ENCODE measurements at places on chromosomes 11 and 22.
A peak's percentile ranks its signal among the peaks of the same experiment; 100 is the strongest.

DNA sequence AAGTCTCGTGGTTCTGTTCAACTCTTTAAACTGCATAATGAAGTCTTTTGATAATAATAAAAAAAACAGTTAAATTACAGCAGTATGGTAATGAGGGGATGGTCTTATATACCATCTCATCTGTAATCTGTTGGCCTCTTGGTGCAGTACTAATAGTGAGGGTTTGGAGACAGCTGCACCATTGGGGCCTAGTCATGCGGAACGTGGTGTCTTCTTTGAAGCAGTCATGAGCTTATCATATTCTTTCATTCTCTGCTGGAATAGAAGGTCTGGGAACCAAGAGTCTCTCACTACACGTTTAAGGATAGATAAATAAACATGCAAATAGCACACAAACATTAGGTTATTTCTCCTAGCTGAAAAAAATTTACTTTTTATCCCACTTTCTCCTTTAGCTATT is 40.9 kb upstream of the OR9Q1 start:
- no peak for DNase-seq

GRCh38 chr22:39524089-39524752 is 3.9 kb downstream of the ATF4 start:
- DNase-seq = no peak

DNA sequence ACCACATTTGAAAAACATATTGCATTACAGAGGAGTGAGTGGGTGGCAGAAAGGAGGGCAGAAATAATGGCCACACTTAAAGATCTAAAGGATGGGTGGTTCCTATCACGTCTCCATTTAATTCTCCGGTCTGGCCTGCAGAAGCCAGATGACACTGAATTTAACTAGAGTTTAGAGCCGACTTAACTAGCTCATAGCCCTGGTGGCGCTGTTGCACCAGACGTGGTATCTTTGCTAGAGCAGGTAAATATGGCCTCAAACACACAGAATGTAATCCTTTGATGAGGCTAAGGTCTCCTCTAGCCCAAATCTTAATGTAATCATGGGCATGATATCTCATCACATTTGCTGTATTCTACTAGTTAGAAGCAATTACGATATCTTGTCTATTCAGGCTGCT is 51.5 kb upstream of the GAL start:
- peak; percentile 13 for DNase-seq

- DNase-seq = no peak
Measured at GRCh38 chr22:39220890-39221850, 23.6 kb downstream of the PDGFB start.

GRCh38 chr22:28183078-28183860 is 264.2 kb upstream of the PITPNB start:
- DNase-seq = no peak

- no peak for DNase-seq
Measured at GRCh38 chr11:72792437-72793021, 1.3 kb downstream of the STARD10 start.

DNA sequence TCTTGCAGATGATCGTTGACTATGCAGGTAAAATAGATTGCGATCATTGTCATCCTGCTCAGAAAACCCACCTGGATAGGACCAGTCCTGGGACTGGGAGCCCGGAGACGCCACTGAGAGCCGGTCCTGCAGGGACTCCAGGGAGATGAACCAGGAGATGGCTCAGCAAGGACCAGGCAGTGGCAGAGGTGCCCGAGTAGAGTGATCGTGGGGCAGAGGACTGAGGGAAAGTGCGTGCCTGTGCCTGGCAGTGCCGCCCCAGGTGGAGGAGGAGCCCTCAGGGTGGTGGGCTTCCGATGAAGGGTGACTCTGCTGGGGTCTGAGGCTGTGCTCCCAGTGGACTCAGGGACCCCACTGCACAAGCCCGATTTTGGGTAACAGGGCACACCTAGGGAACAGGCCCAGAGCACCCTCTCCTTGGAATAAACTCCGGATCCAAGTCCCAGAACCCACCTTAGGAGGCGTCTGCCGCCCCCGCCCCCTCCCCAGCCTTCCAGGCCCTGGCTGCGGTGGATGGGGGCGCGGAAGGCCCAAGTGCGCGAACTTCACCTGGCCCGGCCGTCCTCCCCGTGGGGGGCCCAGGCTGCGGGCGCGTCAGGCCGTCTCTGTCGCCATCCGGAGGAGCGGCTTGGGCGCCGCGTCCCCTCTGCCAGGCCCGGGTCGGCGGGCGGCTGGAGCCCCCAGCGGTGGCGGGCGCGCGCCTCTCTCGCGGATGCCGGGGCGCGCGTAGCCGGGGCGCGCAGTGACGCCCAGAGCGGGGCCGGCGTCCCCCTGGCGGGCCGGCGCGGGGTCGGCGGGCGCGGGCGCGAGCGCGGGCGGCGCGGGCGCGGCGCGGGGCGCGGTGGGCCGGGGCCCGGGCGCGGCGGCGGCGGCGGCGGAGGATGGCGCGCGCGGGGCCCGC is 1338.8 kb downstream of the BRD1 start:
- no peak for DNase-seq

- no peak for DNase-seq
Measured at GRCh38 chr22:40408718-40409612, 38.6 kb downstream of the SGSM3 start.

DNA sequence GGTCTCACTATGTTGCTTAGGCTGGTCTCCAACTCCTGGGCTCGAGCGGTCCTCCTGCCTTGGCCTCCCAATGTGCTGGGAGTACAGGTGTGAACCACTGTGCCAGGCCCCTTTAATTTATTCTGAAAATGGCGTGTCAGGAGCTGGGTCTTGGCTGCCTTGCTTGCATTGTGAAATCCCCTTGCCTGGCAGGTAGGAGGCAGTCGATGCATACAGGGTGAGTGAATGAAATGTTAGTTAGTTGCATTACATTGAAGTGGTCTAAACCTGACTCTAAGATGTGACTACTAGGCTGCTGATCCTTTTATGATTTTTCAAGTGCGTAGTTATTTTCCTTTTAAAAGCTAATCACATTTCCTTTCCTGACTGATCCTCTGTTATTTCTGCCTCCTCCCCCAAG is 42.9 kb downstream of the PARVB start:
- DNase-seq = no peak

DNA sequence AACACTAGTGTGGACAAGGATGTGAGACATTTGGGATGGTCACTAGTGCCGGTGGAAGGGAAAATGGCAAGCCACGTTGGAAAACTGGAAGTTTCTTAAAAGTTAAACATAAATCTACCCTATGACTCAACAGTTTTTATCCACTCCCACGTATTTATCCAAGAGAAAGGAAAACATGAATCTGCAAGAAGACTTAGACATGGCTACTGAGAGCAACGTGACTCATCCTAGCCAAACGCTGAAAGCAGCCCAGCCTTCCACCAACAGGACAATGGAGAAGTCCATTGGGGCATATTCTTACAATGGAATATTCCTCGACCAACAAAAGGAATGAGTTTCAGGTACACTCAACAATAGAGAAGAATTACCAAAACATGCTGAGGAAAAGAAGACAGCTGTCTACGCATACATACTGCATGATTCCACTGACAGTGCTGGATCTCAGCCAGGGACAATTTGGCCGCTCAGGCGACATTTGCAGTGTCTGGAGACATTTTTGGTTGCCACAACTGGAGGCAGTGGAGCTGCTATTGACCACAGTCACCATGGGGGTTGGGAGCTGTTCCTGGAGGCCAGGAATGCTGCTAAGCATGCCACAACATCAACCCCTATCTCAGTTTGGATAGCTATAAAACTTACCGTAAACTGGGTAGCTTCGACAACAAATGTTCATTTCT is 21.2 kb downstream of the SYT13 start:
- peak; percentile 15 for DNase-seq

GRCh38 chr22:30406400-30406799 is 9.6 kb downstream of the SEC14L2 start:
- no peak for DNase-seq

DNA sequence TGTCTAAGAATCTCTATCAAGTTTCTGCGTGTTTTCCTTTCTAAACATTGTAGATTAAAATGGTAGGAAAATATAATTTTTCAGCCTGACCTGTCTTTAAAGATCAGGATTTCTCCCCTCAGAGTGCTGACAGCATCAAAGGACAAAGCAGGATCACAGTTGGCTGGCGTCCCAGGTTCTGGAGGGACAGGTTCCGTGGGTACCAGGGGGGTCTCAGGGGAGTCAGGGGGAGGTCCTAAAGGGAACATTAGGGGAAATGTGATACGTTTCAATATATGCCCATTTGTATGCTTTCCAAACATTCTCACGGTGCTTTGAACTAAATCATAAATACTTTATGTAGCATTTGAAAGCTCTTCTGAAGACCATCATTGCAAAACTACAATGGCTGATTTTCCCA is 3.4 kb downstream of the MMP3 start:
- DNase-seq = no peak

GRCh38 chr11:68099474-68100405 is 21.4 kb downstream of the CHKA start:
- no peak for DNase-seq

DNA sequence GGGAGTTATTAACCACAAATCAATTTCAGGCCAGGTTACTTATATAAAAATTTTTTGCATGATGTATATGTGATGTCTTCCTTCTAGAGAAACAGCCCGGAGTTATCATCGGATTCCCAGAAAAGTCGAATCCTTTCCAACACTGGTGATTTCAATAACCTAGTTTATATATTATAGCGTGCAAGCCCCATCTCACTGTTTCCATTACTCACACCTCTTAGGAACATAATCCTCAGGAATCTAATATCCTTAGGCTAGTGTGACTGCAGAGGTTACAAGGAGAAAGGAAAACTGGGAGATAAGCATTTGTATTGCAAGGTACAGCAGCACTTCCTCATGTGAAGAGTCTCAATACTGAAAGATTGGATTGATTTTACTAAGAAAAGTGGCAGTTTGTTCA is 20.3 kb downstream of the ARHGAP20 start:
- no peak for DNase-seq

- no peak for DNase-seq
Measured at GRCh38 chr11:73760135-73760678, 667 bp downstream of the RAB6A start.

- no peak for DNase-seq
Measured at GRCh38 chr11:76551400-76551799, 106.6 kb downstream of the EMSY start.

DNA sequence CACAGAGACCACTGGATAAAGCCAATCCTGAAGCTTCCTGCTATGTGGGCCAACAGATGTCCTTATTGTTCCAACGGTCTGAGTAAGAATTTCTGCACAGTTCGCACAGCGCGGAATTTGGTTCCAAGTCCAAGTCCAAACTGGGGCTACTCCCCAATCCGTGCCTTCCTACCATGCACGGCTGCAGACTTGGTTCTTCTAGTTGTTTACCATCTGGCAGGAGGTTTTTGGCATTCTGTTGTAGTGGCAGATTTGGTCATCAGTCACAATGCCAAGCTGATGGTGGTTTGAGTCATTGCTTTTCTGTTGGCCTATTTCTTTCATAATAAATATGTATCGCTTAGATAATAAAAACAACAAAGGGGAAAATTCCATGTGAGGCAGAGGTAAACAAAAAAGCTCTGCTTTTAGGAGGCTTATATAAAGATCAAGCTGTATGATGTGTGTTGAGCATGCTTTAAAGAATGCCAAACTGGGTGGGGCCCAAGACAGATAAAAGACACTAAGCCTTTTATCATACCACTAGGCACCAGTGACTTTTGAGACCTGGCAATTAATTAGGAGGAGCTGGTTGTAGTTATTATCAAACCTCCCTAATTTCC is 52.5 kb upstream of the SYN3 start:
- DNase-seq = no peak

GRCh38 chr11:8652140-8652539 is 30.3 kb downstream of the TRIM66 start:
- DNase-seq = peak; percentile 94

- DNase-seq = no peak
Measured at GRCh38 chr11:69538854-69539253, 57.4 kb downstream of the LINC01488 start.

DNA sequence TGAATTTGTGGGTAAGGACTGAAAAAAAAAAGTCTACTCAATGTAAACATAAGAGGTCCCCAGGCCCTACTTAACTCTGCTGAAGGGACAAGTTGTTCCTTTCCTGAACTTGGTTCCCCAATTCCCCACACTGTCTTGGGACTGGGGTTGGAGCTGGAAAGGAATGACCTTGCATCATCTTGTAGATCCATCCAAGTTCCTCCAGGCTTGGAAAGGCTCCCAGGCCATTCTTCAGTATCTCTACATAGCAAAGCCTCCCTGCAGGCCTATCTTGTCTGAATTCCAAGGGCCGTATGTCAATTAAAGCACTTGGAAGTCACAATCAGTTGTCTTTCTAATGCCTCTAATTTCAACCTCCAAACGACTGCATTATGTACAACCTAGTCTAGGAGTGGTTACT is 361.2 kb downstream of the TMEM135 start:
- no peak for DNase-seq

GRCh38 chr11:123430721-123431497 is 840 bp downstream of the GRAMD1B start:
- DNase-seq = no peak

- DNase-seq = no peak
Measured at GRCh38 chr22:46574993-46575910, 37.8 kb upstream of the CELSR1 start.

- DNase-seq = no peak
Measured at GRCh38 chr22:17970201-17970708, 54.1 kb downstream of the MICAL3 start.

- no peak for DNase-seq
Measured at GRCh38 chr11:112735470-112735869, 225.8 kb upstream of the NCAM1 start.

DNA sequence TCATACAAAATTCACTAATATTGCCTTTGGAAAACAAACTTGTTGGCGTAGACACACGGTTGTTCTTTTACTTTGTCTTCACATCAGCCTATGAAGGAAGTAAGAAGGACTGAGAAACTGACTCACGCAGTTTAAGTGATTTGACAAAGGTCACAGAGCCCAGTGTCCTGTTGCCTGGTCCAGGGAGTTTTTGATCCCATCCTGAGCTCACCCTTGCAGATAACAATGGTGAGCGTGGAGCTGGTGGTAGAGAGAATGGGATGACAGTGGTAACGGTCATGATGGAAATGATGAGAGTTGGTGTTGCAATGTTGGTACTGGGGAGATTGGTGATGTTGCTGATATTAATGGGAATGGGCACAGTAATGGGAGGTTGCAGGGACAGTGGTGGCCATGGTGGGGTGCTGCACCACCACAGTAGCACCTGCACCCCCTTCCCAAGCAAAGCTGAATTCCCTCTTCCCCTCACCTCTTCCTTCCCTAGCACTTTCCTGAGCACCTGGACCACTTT is 22.0 kb downstream of the CREB3L1 start:
- no peak for DNase-seq

DNA sequence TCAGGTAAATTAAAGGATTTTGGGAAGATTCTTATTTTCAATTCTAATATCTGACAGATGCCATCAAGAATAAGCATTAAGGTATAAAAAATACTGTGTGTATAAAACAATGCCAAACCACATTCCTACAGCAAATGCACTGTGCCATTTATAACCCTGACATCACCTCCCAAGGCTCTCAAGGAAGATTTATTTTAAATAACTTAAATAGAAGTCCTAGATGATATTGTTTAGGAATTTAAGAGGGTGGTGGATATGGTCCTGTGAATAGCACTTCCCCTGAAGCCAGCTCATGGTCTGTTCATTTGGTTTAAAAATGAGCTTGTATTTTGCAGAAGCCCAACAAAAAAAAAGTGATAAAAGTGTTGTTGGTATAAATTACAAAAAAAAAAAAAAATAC is 32.1 kb downstream of the PPIL2 start:
- DNase-seq = no peak
